ENCODE measurements at places on chromosomes 6 and 20.

DNA sequence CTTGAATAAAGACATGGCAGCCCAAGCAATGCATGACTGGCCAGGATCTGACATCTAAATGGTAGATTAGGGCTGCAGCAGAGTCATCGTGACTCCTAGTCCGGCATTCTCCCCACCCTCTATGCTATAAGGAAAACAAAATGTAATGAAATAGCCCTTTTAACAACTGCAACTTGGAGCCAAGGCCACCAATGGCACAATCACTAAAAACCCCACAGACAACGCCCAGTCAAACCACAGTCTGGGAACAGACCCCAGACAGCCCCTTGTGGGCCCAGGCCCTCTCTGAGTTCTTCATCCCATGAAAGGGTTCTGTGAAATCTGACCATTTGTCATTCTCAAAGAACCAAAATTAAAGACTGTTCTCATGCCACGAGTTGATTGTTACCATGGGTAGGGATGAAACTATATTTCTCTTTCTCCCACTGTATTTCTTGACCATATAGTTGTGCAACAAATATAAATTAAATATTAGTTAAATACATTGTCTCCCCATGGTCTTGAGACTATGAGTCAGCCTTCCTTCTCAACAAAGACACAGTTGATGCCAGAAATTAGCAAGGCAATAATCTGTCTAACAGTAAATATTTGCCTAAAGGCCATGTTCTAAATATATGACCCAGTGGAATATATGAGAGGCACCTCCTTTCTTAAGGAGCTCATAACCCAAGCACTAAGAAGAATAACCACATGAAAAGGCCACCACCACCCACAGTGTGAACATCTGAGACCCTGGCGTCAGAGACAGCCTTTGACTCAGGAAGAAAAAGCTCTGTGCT is 85.6 kb upstream of the SSTR4 start:
- no peak for DNase-seq

- DNase-seq, result no peak
Observed at GRCh38 chr6:20790032-20790791, 256.0 kb downstream of the CDKAL1 start.

DNA sequence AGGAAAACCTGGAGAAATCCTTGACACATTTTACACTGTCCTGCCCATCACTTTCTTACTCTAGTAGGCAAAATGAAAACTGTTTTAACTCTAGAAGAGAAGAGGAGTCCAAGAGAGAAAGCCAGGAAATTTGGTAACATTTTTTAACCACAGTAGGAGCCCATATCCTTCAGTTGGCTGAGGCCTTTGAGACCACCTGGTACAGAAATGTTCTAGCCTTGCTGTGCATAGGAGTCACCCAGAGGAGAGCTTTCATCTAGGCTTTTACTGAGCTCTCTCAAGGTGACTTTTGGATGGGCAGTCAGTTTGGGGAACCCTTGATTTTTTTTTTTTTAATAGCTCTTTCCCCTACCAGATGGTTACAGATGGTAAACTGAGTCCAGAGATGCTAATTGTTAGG is 25.0 kb downstream of the LRRN4 start:
- no peak for DNase-seq

DNA sequence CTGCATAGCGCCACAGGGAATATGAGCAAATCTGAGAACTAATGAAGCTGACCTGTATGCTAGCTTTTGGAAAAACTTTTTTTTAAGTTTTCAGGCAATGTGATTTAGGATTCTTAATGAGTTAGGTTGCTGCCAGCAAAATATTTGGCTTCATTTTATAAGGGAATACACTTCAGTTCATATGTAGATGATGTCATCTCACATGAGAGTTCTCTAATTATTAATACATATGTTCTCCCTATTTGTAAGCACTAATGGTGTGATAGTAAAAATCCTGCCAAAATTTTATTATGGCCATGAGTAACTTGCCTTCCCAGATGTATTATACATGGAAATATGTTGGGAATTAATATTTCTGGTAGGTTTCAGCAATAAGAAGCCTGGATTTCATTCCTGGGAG is 573.8 kb downstream of the EPM2A start:
- peak; percentile 35 for DNase-seq
